ENCODE measurements at places on chromosomes 7 and 10. TPM values are rescaled to one million over a fixed set of nuclear protein-coding genes. Genes with fewer than 3 reads are reported as not detected.
A peak's percentile ranks its signal among the peaks of the same experiment; 100 is the strongest.

DNA sequence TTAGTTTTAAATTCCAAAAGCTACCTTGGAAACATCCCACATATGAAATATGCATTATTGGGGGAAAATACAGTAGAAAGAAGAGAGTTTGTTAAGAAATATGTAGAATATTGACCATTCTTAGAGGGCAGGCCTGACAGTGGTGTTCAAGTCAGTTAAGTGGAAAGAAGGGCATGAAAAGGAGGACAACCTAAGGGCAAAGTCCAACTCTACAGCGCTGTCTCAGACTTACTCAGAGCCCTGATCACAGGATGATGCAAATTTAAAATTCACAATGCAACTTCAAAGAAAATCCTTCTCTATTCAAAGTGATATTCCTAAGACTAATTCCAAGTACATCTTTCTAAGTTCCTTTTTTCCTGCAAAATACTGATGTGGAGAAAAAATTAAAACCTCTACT, 139.1 kb upstream of the LRRTM3 start:
- no peak overlapping the region for H3K4me3 ChIP-seq
- no peak for DNase-seq
- H3K27me3 ChIP-seq: no peaks in the 10 kb centered on the region
- H3K36me3 ChIP-seq: no peaks in the 10 kb centered on the region

DNA sequence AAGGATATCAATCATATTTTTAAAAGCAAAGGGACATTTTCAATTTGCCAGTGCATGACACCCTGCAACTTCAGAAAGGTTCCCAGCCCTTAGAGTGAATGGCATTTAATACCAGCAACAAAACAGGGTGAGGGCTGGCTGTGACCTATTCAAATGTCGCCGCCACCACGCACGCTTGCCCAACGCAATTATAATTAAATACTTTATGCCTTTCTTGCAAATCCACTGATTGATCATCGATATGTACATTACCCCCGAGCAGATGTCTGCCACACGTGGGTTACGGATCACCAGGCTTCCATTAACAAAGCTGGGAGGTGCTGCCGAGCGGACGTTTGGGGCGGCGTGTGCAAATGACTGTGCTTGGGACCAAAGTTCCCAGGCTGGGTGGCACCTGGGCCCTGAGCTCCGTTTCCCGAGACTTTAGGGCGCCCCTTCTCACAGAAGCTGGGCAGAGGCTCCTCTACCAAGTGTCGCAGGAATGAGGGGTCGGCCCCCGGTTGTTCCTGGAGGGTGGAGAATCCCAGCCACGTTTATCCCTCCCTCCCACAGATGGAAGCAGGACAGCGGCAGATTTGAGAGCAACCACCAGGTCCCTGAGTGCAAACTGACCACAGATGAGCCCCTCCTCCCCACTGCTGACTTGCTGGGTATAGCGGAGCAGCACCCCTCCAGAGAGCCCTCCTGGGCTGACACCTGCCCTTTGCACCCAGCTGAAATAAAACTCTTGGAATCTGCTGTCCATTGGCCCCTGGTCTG, 3.9 kb downstream of the FOXL3 start:
- DNase-seq: no peak
- H3K4me1 ChIP-seq: no peaks in the 10 kb centered on the region
- no peak overlapping the region for H3K4me3 ChIP-seq
- H3K27me3 ChIP-seq: peaks cover 34% of the 10 kb centered on the region
- no peak overlapping the region for H3K27ac ChIP-seq

- H3K4me1 ChIP-seq: no peaks in the 10 kb centered on the region
- H3K36me3 ChIP-seq: no peaks in the 10 kb centered on the region
- no peak for DNase-seq
- H3K4me3 ChIP-seq: no peak overlapping the region
- no peak overlapping the region for H3K27ac ChIP-seq
Observed at GRCh38 chr7:148306759-148307158, 283.8 kb upstream of the C7orf33 start.

DNA sequence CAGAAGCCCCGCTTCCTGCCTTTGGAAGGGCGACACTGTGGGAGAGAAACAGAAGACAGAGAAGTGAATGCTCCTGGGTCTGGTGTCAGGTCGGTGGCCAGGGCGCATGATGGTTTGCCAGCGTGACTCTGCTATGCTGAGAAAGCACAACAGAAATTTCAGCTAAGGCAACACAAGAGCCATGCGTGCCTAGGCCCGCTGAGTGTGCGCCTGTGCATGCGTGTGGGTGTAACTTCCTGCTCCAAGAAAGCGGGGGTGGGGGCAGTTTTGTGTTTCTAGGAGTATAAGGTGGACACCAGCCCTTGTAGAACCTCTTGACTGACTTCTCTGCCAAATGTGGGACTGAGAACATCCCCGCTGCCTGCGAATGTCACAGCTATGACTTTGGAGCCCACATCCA, 6.2 kb downstream of the IGFBP3 start:
- no peak overlapping the region for H3K27ac ChIP-seq
- DNase-seq: no peak
- H3K27me3 ChIP-seq: peaks cover 12% of the 10 kb centered on the region

DNA sequence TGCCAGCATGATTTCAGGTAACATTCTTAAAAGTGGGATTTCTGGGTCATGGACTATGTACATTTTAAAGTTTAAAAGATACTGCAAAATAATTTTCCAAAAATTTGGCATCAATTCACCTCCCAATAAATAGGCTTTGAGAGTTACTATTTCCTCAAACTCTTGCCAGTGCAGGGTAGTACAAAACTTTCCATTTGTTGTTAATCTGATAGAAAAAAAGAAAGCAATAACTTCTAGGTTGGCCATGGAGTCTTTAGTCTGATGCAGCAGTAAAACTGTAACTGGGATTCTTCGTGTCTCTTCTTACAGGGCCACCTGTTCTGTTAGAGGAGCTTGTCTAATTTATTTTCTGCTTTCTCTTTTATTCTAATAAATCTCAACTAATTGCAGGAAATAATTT, 241.1 kb downstream of the MAGI2 start:
- no peaks in the 10 kb centered on the region for H3K36me3 ChIP-seq
- H3K4me1 ChIP-seq: no peaks in the 10 kb centered on the region
- H3K4me3 ChIP-seq: no peak overlapping the region

- H3K36me3 ChIP-seq: no peaks in the 10 kb centered on the region
- no peak for DNase-seq
- H3K27me3 ChIP-seq: no peaks in the 10 kb centered on the region
- H3K4me1 ChIP-seq: no peaks in the 10 kb centered on the region
Observed at GRCh38 chr7:41185851-41186250, 517.0 kb downstream of the INHBA start.

- no peaks in the 10 kb centered on the region for H3K27me3 ChIP-seq
- no peaks in the 10 kb centered on the region for H3K4me1 ChIP-seq
- peaks cover 83% of the 10 kb centered on the region for H3K36me3 ChIP-seq
- DNase-seq: peak; percentile 62
Observed at GRCh38 chr7:98305951-98306535, 24.6 kb downstream of the BRI3 start.

GRCh38 chr7:116315803-116316202, 105.5 kb downstream of the TES start:
- no peaks in the 10 kb centered on the region for H3K36me3 ChIP-seq
- no peak overlapping the region for H3K27ac ChIP-seq

- no peak overlapping the region for H3K4me3 ChIP-seq
- no peak for DNase-seq
- H3K4me1 ChIP-seq: no peaks in the 10 kb centered on the region
- H3K27ac ChIP-seq: no peak overlapping the region
Observed at GRCh38 chr7:102232611-102233286, 53.9 kb upstream of the SH2B2 start.

DNA sequence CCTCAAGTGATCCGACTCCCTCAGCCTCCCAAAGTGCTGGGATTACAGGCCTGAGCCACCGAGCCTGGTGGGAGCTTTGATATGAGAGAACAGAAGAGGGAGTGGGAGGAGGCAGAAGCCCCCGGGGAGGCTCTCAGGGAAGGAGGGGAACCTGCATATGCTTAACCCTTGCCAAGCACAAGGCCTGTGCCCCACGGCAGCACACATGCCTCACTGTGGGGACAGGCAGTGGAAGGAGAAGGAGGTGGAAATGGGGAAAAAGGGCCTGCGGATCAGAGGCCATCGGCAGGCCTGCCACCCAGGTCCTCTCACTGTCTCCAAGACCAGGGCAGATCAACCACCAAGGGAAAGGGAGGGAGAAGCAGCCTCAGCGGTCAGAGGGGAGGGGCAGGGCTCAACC, 7.2 kb upstream of the GRID1 start:
- H3K27me3 ChIP-seq: peaks cover 77% of the 10 kb centered on the region
- no peak for DNase-seq
- H3K36me3 ChIP-seq: no peaks in the 10 kb centered on the region
- no peak overlapping the region for H3K27ac ChIP-seq

The EMX2 gene
- total RNA-seq: not detected

The NKX1-2 gene
- total RNA-seq: not detected

The POU6F2 gene
- 0.18 TPM for total RNA-seq

The ALKBH4 gene
- total RNA-seq: 9.5 TPM

The TMEM270 gene
- total RNA-seq: not detected

Measured in left lung (tissue), 14 donors.